ENCODE measurements at places on chromosomes 13 and 19.

GRCh38 chr19:41249707-41250423 lies 14.3 kb upstream of the HNRNPUL1 start:
- DNase-seq, result no peak

DNA sequence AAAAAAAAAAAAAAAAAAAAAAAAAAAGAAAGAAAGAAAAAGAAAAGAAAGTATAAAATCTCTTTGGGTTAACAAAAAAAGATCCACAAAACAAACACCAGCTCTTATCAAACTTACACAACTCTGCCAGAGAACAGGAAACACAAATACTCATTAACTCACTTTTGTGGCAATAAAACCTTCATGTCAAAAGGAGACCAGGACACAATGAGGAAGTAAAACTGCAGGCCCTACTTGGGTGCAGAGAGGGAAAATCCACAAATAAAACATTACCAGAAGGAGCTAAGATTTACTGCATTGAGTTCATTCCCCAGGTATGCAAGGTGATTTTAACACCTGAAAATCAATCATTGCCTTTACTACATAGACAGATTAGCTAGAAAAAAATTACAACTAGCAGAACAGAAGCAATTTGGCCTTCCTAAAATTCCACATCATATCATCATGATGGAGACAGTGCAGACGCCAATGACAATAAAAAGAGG lies 9.6 kb upstream of the CEACAM5 start:
- DNase-seq, result peak; percentile 53

DNA sequence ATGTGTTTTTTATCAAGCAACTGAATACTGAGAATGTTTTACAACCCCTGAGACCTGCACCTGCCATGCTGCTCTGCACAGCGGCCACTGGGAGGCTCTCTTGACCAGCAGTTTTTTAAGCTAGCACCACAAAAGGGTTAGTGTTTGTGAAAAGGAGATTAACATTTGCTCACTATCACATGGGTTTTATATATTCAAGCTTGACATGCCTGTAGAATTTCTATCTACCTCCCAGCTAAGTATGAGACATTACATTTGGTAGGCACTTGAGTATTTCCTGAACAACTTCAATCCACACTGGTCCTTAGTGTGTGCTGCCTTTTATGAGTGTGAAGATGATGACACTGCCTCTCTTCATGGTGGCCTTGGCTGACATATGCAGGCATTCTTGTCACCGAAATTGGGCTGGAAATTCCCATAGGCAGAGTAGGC lies 1238.9 kb downstream of the UQCRFS1 start:
- DNase-seq, result no peak

DNA sequence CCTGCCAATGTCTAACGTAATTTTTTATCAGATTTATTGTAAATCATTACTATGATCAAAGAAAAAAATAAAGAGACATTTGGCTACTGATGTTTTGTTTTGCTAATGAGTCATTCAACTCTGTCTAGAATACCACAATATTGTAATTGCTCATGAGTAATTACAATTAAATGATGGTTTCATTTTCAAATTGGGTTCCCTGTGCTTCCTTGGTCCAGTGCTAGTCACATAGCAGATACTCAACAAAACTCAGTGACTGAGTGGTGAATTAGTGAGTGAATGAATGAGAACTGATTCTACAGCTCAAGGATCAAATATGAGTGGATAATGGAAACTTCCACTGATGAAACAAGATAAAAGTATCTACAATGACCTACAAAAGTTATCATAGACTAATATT lies 304.7 kb downstream of the POU4F1 start:
- DNase-seq, result no peak

GRCh38 chr19:6185093-6185834 lies 49.8 kb downstream of the ACSBG2 start:
- DNase-seq, result no peak

- DNase-seq, result no peak
Observed at GRCh38 chr13:36814465-36814864, 4.6 kb upstream of the RFXAP start.

- no peak for DNase-seq
Observed at GRCh38 chr13:48344264-48344663, 40.7 kb downstream of the RB1 start.

DNA sequence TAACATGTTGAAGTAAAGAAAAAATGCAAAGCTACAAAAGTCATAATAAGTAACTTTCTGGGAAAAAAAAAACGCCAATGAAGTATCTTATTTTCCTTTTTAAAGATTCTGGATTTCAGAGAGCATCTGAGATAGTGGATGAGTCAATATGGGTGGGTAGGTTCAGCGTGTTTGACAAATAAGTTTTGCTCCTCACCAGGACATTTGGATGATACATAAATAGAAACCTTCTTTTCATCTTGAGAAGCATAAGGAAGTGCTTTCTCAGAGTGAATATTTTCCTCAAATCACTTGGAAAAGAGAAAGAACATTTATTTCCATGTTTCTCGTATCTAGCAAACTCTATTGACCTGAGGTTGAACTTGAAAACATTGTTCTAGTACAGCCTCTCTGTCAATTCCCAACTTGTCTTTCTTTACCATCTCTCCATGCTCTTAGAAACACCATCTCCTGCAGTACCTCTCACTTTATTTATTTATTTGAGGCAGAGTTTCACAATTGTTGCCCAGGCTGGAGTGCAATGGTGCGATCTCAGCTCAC lies 463.2 kb downstream of the KLF5 start:
- no peak for DNase-seq

- DNase-seq, result no peak
Observed at GRCh38 chr19:20167651-20168122, 673 bp downstream of the ZNF486 start.

DNA sequence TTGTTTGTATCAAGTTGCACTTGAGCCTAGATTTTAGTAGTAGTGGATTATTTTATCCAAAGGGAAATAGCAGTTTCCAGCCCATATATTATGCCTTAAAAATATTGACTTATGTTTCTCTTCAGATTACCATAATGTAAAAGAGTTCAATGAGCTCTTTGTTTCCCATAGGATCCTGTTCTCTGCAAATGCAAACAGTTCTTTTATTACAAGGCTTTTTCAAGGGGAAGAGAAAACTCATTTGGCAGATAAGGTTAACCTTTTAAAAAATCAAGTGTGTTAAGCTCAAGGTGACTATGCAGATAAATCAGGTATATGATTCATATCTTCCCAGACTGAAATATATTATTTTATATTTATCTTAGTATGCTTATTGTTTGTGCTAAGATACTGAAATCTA lies 961.2 kb upstream of the SPRY2 start:
- DNase-seq, result no peak

DNA sequence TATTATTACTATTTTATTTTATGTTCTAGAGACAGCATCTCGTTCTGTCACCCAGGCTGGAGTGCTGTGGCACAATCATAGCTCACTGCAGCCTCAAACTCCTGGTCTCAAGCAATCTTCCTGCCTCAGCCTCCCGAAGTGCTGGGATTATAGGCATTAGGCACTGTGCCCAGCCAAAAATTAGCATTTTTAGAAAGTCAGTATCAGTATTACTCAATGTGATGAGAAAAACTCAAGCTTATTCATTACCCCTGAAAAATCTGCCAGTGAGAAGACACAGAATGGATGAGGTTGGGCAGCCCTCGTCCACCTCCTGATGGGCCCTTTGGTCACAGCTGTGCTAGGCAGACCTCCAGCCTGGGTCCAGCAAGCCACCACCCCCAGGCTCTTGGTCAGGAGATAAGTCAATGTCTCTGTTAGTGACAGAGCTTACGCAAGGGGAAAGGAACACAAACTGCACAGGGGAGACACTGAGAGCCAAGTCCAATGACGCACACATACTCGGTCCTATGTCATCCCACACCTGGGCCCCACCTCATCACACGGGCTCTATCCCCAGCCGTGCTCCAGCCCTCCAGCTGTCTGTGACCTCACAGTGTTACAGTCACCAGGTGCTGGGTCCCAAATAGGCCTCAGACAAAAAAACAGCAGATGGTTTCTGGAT lies 19.8 kb downstream of the PEPD start:
- no peak for DNase-seq

GRCh38 chr13:52348983-52349780 lies 56.8 kb downstream of the THSD1 start:
- DNase-seq, result no peak

GRCh38 chr13:112928972-112929782 lies 39.8 kb upstream of the MCF2L start:
- no peak for DNase-seq

DNA sequence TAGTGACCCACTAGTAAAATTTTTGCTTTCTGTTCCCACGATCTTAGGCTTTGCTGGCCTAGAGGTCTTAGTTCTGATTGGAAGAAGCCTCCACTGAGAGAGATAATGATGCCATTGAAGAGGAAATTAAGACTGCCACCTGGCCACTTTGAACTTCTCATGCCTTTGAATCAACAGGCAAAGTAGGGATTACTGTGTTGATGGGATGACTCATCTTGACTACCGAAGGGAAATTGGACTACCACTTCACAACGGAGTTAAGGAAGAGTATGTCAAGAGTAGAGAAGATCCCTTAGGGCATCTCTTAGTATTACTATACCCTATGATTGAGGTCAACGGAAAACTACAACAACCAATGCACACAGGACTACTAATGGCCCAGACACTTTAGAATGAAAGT lies 12.7 kb upstream of the FREM2 start:
- no peak for DNase-seq

DNA sequence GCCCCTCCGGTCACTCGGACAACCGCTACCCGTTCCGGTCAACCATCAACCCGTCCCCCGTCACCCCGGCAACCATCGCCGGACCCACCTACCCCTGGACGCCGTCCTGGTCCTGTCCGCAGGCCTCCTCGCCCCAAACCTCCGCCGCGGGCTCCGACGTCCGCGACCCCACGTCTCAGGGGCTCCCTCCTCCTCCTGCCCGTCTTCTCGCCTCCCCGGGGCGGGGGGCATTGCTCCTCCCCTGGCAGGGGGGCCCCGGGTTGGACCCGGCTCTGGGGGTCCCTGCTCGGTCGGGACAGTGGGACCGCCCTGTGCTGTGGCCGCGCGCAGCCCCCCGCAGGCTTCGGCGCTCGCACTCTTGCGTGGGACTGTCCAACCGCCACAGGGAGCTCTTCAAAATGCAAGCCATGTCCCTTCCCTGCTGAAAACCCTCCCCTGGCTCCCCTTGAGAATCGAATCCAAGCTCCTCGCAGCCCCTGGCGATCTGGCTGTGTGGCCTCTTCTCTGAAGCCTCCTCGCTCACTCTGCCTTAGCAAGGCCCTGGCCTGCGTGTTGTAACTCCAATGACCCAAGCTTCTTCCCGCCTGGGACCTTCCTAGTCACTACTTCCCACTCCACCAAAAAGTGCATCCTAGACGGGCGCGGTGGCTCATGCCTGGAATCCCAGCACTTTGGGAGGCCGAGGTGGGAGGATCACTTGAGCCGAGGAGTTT lies 8.4 kb downstream of the EPHX3 start:
- no peak for DNase-seq

DNA sequence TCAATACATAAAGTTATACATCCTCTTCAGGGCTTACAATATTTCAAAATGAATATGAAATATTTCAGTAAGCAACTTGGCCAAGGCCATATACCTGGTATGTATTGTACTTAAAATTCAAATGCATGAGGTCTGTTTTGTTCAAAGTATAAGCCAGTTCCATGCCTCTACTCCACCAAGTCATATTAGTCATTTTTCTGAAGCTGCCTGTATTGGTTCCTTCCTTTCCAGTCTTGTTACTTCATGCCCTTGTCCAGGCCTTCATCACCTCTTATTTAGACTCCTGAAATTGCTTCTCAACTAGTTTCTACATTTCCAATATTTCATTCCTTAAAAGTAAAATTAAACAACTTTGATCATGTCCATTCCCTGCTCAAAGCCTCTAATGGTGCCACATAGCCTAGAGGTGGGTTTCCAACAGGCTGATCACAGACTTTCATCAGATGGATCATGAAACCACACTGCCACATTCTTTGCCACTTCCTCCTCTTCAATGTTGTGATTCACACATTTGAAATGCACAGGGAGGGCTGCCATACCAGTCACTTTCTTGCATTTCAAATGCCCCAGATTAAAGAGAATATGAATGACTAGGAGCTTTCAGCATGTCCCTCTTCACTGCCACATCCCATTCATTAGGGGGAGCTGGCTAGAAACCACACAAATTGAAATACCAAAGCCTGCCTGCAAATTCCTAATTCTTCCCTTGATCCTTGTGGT lies 424.1 kb upstream of the DACH1 start:
- no peak for DNase-seq

GRCh38 chr13:91894316-91894715 lies 495.9 kb downstream of the GPC5 start:
- peak; percentile 59 for DNase-seq

DNA sequence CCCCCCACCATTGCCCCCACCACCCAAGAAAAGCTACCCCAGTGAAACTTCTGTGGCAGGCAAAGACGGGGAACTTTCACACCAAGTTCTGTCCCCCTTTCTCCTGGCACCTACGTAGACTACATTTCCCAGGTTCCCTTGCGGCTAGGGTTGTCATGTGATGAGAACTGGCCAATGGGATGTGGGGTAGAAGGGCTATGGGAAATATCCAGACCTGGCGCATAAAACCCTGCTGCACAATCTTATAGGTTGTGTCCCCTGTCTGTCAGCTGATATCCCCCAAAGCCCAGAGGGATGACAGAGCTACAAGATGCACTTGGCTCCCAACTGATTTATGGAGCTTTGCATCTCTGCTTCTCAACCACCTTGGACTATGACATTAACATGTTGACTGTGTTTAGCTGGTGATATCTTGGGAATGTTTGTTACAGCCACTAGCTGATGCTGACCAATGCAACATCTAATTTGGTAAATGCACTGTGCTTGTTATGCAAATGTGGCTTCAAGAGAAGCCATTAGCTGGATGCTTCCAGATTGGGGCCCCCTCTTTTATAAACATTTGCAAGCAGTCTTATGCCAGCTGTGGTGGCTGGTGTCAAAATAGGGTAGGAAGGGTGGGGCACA lies 6.1 kb downstream of the SH2D3A start:
- no peak for DNase-seq

- DNase-seq, result no peak
Observed at GRCh38 chr13:110319774-110320509, 12.9 kb downstream of the COL4A2 start.

GRCh38 chr13:34070006-34070405 lies 252.1 kb downstream of the RFC3 start:
- DNase-seq, result no peak

GRCh38 chr13:29859971-29860370 lies 9.6 kb upstream of the UBL3 start:
- no peak for DNase-seq

DNA sequence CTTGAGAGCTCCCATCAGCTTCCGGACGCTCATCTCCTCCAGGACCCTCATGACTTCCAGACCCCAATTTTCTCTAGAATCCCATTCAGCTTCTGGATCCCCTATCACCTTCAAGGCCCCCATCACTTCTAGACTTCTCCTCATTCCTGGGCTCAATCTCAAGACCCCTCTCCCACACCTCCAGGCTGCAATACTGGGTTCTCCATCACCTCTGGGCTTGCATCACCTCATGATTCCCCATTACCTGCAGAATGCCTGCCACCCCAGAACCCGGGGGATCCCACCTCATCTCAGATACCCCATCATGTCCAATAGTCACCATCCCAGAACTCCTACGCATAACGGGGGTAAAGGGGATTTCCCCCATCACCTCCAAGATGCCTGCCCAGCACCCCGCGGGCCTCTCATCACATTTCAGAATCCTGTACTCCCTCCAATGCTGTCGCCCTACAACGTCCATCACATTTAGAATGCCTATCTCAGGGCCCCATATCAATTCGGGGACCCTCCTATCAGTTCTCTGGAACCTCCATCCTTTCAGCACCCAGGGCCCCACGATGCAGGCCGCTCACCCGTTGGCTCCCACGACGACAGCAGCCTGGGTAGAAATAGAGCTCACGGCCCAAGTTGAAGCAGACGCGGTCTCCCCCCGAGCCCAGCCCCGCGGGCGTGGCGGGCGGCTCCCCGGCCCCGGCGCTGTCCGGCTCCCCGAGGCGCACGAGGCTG lies 738 bp downstream of the DMWD start:
- no peak for DNase-seq
